ENCODE measurements at places on chromosomes 3 and 15.

DNA sequence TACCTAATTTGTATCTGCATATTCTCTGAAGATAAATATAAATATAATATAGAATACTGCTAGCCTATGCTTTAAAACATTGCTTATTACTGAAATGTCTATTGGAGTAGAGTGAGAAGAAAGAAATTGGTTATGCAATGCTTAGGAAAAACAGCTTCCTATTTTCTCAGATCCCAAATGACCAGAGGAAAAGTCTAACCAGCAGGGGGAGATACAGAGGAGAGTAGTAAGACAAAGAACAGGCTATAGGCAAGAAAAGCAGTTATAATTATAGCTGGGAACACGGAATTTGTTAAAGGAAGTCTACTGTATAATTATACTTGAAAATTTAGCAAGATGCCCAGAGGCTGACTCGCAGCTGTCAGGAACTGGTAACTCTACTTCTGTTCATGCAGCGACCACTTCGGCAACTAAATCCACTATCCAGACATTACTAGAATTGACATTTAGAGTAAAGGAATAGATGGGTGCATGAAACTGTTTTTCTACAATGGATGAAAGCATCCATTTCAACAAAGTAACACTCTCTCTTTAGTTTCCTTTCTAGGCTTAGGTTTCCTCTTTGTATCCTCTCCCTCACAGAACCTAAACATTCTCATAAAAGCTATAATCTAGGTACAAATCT, 97.2 kb downstream of the TBC1D5 start:
- DNase-seq, result no peak

DNA sequence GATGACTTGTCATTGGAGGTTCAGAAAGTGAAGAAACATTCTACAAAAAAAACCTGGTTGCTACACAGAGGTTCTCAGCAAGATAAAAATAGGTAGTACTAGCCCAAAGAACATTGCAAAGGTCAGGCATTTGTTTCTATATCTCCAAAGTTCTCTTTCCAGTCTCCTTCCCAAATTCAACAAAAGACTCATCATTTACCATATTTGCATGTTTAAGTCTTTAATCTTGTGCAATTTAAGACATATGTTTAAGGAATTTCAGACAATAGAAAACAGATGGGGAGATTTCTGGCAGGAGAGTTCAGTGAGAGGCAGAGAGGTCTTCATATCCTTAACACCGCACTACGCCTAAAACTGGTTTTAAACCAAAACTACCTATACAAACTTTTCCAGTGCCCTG, 173.8 kb upstream of the THBS1 start:
- no peak for DNase-seq

DNA sequence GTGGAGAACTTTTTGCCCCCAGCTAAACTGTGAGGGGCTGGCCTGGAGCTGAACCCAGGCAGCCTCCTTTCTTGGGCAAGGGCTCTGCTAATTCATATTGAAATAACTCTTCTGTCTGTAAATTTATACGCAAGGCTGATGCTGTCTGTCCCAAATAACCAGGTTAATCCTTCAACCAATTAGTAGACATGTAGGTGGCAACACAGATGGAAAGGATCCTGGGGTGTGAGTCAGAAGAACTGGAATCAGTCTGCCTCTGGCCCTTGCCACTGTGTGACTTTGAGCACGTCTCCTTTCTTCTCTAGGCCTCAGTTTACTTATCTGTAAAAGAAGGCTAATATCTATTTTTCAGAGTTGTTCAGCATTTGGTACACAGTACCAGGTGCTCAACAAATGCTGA, 48.3 kb upstream of the IREB2 start:
- no peak for DNase-seq

DNA sequence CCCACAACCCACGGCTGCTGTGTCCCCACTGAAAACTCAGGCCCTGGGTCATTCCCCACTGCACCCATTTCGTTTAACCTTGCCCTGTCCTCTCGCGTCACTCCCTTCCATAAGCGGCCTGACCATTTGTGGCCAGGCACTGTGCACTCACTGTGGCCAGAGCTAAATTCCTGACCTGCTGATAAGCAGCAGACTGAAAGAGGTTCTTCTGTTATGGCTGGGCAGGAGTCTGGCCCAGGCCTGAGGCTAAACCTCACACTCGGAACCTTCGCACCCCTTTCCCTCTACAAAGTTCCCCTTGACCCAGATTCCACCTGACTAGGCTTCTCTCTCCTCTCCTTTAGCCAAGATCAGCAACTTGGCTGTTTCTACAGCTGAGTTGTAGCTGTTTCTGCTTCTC, 62.3 kb downstream of the ADAMTS17 start:
- no peak for DNase-seq

DNA sequence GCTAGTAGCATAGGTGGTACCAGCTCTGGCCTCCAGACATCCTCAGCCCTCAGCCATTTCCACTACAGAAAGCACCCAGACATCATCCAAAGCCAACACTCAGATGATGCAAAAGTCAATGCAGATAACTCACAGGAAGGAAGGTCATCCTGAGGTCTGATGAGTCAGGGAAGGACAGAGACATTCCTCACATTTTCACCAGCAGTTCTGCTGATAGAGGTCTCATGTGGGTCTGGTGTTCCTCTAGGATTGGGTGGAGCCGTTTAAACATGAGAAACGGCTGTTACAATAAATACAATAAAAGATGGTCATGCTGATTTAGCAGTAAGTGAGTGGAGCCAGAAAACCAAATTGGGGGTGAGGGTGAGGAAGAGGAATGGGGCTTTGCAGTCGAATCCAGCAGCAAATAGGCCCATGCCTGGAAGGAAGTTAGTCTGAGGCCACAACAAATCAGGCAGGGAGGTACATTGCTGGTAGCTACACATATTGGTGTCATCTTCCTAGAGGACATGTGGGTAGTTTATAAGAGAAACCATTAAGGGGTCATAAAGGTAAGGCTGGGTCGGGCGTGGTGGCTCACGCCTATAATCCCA, 33.3 kb upstream of the FLNB start:
- DNase-seq, result no peak

- DNase-seq, result no peak
Observed at GRCh38 chr3:124597979-124598378, 132.3 kb upstream of the UMPS start.

GRCh38 chr3:105359098-105359762, 7.5 kb upstream of the ALCAM start:
- DNase-seq, result no peak

- no peak for DNase-seq
Observed at GRCh38 chr15:89052474-89052873, 35.8 kb upstream of the ABHD2 start.

DNA sequence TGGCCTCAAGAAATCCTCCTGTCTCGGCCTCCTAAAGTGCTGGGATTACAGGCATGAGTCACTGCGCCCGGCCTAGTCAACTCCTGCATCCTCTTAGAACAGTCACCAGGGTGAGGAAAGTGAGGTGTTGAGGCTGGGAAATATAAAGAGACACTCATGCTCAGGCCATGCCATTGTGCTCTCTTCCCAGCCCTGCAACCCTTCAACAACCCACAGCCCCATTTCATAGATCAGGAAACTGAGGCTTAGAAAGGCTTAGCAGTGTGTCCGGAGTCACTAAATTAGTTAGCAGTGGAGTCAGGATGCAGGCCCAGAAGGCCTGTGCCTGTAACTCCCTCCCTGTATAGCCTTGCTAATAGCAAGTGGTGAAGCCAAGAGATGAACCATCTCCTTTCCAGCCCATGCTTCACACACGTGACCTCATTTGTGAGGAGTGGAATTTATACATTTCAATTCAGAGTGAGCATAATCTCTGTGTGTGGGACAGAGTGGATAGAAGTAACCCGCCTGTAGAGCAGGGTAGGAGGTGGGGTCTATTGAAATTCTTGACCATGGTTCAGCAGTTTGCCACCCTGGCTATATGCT, 51.7 kb upstream of the USP3 start:
- no peak for DNase-seq

GRCh38 chr3:105539897-105540296, 173.2 kb downstream of the ALCAM start:
- no peak for DNase-seq

GRCh38 chr3:134563601-134564000, 77.7 kb downstream of the CEP63 start:
- no peak for DNase-seq

DNA sequence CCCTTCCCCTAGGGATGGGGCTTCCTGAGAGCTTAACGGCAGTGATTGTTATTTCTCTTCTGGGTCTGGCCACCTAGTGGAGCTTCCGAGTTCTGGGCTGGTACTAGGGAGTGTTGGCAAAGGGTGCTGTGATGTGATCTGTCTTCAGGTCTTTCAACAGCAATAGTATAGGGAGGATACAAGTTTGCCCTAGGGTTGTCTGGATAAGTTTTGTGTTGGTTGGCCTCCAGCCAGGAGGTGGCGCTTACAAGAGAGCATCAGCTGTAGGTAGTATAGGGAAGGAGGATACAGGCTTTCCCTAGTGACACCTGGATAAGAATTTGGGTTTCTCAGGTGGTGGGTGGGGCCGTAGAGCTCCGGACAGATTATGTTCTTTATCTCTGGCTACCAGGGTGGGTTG, 19.2 kb upstream of the CPOX start:
- DNase-seq, result no peak
